IMR-90 (cell line): ENCODE measurements at places on chromosomes 1 and 21. TPM values are rescaled to one million over a fixed set of nuclear protein-coding genes. Genes with fewer than 3 reads are reported as not detected.

SLAMF6 gene
- total RNA-seq: not detected in 2 replicates

SLAMF8 gene
- not detected in 2 replicates for total RNA-seq

PARS2 gene
- total RNA-seq: 6.1 and 6.3 TPM in 2 replicates

FMN2 gene
- total RNA-seq: 35.8 and 50.0 TPM in 2 replicates

LIPI gene
- not detected in 2 replicates for total RNA-seq

GNG5 gene
- 30.8 and 36.4 TPM in 2 replicates for total RNA-seq

CGN gene
- total RNA-seq: 0.28 and 0.36 TPM in 2 replicates

CD247 gene
- not detected in 2 replicates for total RNA-seq

CLDN19 gene
- total RNA-seq: not detected in 2 replicates

INSRR gene
- not detected in 2 replicates for total RNA-seq

ACTN2 gene
- under 0.01 TPM in 2 replicates for total RNA-seq

ATP6V1G3 gene
- not detected in 2 replicates for total RNA-seq

FNBP1L gene
- total RNA-seq: 15.2 and 24.4 TPM in 2 replicates

LCE3D gene
- total RNA-seq: not detected in 2 replicates

PSMB4 gene
- total RNA-seq: 376 and 457 TPM in 2 replicates

PGBD5 gene
- total RNA-seq: 0.18 and 0.28 TPM in 2 replicates

GRCh38 chr1:155200920-155201319, 6.8 kb downstream of the THBS3 start:
- no peaks in the 10 kb centered on the region for H3K27me3 ChIP-seq
- DNase-seq: no peak
- no peaks in the 10 kb centered on the region; the same call in 1 of the 2 replicates for H3K4me1 ChIP-seq
- peaks cover 28% of the 10 kb centered on the region for H3K36me3 ChIP-seq
- H3K27ac ChIP-seq: no peak overlapping the region
- no peak overlapping the region for H3K4me3 ChIP-seq

- no peak overlapping the region for H3K27ac ChIP-seq
- peaks cover 12% of the 10 kb centered on the region for H3K4me1 ChIP-seq
- H3K27me3 ChIP-seq: no peaks in the 10 kb centered on the region
- peak; percentile 80 for DNase-seq
- H3K36me3 ChIP-seq: no peaks in the 10 kb centered on the region
These were observed 122.6 kb upstream of the PPP2R5A start for GRCh38 chr1:212162635-212163034.

GRCh38 chr1:243740255-243740999, 109.6 kb downstream of the AKT3 start:
- peak; percentile 29 for DNase-seq
- H3K27ac ChIP-seq: no peak overlapping the region
- no peaks in the 10 kb centered on the region for H3K36me3 ChIP-seq
- no peaks in the 10 kb centered on the region for H3K27me3 ChIP-seq

- H3K27me3 ChIP-seq: peaks cover 22% of the 10 kb centered on the region
- no peak overlapping the region for H3K27ac ChIP-seq
- no peaks in the 10 kb centered on the region for H3K36me3 ChIP-seq
- DNase-seq: no peak
These were observed 32.4 kb upstream of the CTTNBP2NL start for GRCh38 chr1:112363636-112364035.

DNA sequence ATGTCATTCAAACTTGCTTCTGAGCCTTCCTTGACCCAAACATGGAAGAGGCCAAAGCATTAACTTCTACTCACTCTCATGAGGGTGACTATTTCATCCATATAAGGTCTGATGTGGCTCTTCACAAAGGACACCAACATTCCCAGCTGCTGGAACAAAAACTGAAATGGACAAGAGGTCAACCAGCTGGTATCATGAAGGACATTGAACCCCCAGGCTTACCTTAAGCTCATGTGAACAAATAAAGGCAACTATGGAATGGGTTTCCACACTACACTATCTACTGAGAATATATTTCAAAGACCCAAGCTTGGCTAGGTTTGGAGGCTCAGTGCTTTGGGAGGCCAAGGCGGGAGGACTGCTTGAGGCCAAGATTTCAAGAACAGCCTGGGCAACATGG, 26.9 kb downstream of the ANGPTL7 start:
- H3K27ac ChIP-seq: no peak overlapping the region
- H3K4me3 ChIP-seq: no peak overlapping the region
- no peak for DNase-seq
- H3K27me3 ChIP-seq: no peaks in the 10 kb centered on the region
- H3K36me3 ChIP-seq: peaks cover 49% of the 10 kb centered on the region
- no peaks in the 10 kb centered on the region for H3K4me1 ChIP-seq

DNA sequence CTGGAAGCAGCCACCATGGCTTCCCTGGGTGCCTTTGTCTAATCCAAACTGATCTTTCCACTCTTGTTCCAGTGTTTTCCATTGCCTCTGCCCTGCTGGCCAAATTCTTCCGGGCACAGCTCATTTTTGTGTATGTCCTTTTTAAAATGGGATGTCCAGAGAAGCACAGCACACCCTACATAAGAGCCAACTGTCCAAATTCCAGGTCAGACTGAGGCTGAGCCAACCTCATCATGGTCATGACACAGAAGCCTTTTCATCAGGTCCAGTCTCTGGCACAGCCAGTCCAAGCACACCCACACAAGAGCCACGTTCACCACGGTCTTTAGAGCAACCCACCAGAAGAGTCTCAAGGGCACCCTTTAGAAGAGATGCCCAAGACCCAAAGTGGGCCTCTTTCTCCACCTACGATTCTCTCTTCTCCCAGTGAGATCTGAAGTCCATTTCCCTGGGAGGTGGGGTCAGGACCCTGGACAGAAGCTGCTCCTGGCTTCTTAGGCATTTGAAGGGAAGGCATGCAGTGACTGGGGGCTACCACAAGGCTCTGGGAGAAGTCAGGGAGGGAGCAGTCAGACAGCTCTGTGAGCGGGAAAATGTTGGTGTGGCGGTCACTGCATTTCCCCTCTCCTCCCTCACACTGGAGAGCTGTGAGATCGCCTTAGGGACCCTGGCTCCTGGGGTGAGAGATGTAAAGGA, 53.2 kb downstream of the SYT2 start:
- no peaks in the 10 kb centered on the region for H3K4me1 ChIP-seq
- H3K27me3 ChIP-seq: peaks cover 79% of the 10 kb centered on the region
- peak; percentile 46 for DNase-seq
- no peak overlapping the region for H3K4me3 ChIP-seq
- no peak overlapping the region for H3K27ac ChIP-seq
- H3K36me3 ChIP-seq: no peaks in the 10 kb centered on the region

DNA sequence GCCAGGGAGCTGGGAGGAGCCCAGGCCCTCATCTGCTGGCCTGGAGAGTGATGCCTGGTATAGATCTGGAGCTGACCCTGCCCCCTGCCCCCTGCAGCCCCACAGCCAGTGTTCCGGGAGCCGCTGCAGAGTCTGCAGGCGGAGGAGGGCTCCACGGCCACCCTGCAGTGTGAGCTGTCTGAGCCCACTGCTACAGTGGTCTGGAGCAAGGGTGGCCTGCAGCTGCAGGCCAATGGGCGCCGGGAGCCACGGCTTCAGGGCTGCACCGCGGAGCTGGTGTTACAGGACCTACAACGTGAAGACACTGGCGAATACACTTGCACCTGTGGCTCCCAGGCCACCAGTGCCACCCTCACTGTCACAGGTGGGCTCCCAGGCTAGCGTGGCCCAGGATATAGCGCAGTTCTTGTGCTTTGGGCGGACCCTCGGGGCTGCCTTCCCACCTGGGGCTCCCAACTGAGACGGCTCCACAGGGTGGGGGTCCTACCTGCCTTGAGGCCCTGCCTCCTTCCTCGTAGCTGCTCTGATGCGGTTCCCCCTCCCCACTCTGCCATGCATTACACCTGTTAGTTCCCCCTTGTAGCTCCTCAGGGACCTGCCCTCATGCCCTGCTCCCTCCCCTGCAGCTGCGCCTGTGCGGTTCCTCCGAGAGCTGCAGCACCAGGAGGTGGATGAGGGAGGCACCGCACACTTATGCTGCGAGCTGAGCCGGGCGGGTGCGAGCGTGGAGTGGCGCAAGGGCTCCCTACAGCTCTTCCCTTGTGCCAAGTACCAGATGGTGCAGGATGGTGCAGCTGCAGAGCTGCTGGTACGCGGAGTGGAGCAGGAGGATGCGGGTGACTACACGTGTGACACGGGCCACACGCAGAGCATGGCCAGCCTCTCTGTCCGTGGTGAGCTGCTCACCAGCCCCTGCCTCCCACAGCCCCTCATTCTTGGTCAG, 98.7 kb downstream of the OBSCN start:
- H3K27me3 ChIP-seq: no peaks in the 10 kb centered on the region
- H3K36me3 ChIP-seq: peaks cover 13% of the 10 kb centered on the region; the same call in 1 of the 2 replicates
- H3K4me1 ChIP-seq: no peaks in the 10 kb centered on the region
- no peak overlapping the region for H3K27ac ChIP-seq
- no peak overlapping the region for H3K4me3 ChIP-seq

GRCh38 chr1:24555591-24556413, at the start of gene NCMAP:
NCMAP (plus strand) TSS chr1:24556087; CDS start chr1:24595431, 39,344 bp downstream.
- H3K36me3 ChIP-seq: no peaks in the 10 kb centered on the region
- no peak for DNase-seq
- no peak within 1 kb of the TSS for H3K4me3 ChIP-seq
- H3K4me1 ChIP-seq: no peaks in the 10 kb centered on the region; the same call in 1 of the 2 replicates
- peaks cover 50% of the 10 kb centered on the region for H3K27me3 ChIP-seq

- no peaks in the 10 kb centered on the region for H3K27me3 ChIP-seq
- H3K4me1 ChIP-seq: no peaks in the 10 kb centered on the region
- H3K4me3 ChIP-seq: no peak overlapping the region
- DNase-seq: peak; percentile 60
- H3K36me3 ChIP-seq: no peaks in the 10 kb centered on the region
- H3K27ac ChIP-seq: no peak overlapping the region
These were observed 229.7 kb upstream of the CACYBP start for GRCh38 chr1:174769961-174770549.

- peak overlapping the region; percentile 38; the same call in 1 of the 2 replicates for H3K27ac ChIP-seq
- peak; percentile 13 for DNase-seq
- H3K4me1 ChIP-seq: peaks cover 7% of the 10 kb centered on the region; the same call in 1 of the 2 replicates
- no peaks in the 10 kb centered on the region for H3K27me3 ChIP-seq
These were observed 618 bp downstream of the TRAPPC10 start for GRCh38 chr21:44012474-44013379.

GRCh38 chr1:213103377-213104306, 52.6 kb downstream of the RPS6KC1 start:
- H3K4me3 ChIP-seq: no peak overlapping the region
- no peaks in the 10 kb centered on the region for H3K27me3 ChIP-seq
- H3K36me3 ChIP-seq: peaks cover 2% of the 10 kb centered on the region; the same call in 1 of the 2 replicates
- no peak for DNase-seq
- H3K27ac ChIP-seq: no peak overlapping the region

DNA sequence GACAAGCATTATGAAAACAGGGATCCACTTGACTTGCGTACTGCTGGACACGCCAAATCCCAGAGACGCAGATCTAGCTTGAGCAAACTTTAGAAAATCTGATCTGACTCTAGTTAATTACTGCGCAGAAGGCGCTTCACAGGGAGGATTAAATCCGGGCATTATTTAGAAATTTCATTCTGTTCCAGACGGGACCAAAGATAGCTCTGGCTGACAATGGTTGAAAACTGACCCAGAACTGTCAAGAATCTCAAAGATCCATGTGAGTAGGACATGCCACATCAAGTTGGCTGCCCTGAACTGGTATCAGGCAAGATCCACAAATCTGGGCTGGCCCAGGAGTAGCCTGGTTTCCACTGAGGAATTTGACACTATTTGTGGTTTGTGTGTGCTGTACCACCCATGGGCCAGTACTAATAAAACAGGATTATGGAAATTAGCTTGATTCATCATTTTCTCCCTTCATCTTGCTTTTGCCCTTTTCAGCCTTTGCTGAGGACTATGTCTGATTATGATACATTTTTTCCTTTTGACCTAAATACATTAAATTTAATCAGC, 171.0 kb downstream of the VAV3 start:
- no peaks in the 10 kb centered on the region for H3K27me3 ChIP-seq
- no peaks in the 10 kb centered on the region for H3K4me1 ChIP-seq
- no peak for DNase-seq
- H3K27ac ChIP-seq: no peak overlapping the region

GRCh38 chr1:48526008-48526710, 54.2 kb upstream of the SPATA6 start:
- no peaks in the 10 kb centered on the region for H3K36me3 ChIP-seq
- no peaks in the 10 kb centered on the region for H3K27me3 ChIP-seq
- peak overlapping the region; percentile 41; the same call in 1 of the 2 replicates for H3K27ac ChIP-seq
- H3K4me3 ChIP-seq: no peak overlapping the region

GRCh38 chr1:178275553-178275952, 181.6 kb downstream of the RASAL2 start:
- H3K27ac ChIP-seq: no peak overlapping the region
- no peaks in the 10 kb centered on the region for H3K27me3 ChIP-seq
- H3K4me3 ChIP-seq: no peak overlapping the region
- peak; percentile 37 for DNase-seq
- H3K4me1 ChIP-seq: peaks cover 9% of the 10 kb centered on the region
- no peaks in the 10 kb centered on the region for H3K36me3 ChIP-seq

GRCh38 chr1:230940848-230941247, 37.8 kb downstream of the TTC13 start:
- DNase-seq: peak; percentile 65
- peaks cover 7% of the 10 kb centered on the region for H3K4me1 ChIP-seq
- H3K36me3 ChIP-seq: 0 out of 2 replicates have a peak, but pooled peaks cover 2% of the 10 kb centered on the region
- H3K27me3 ChIP-seq: no peaks in the 10 kb centered on the region

DNA sequence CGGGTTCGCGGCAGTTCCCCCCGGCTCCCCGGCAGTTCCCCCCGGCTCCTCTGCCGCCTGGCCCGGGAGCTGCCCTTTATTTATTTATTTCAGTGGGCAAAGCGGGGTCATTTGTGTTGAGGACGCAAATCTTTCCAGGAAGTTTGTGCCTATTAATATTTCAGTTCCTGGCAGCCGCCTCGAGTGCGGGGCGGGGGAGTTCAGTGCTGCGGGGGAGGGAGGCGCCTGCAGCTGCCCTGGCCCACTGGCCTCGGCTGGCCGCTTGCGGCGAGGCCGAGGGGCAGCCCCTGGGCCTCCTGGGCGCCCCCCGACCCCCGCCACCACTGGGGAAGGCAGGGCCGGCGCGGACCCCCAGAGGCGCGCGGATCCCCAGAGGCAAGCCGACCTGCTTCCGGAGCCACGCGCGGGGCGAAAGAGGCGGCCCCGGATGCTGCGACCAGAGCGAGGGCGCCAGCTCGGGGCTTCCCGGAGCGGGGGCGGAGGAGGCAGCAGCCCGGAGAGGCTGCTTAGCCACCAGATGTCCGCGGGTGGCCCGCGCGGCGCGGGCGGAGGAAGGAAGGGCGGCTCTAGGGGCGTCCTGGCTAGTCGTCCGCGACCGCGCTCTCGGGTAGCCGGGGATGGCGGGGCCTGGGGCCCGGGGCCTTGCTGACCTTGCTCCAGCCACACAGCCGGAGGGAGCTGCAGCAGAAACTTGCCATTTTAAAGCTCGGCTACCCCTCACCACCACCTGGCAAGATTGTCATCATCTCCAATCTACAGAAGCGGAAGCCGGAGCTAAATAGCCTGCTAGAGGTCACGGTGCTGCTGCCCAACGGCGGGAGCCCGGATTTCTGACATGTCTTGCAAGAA, 48.0 kb downstream of the H3-3A start:
- no peaks in the 10 kb centered on the region for H3K27me3 ChIP-seq
- no peaks in the 10 kb centered on the region for H3K36me3 ChIP-seq
- peak overlapping the region; percentile 69 for H3K27ac ChIP-seq
- DNase-seq: peak; percentile 58

DNA sequence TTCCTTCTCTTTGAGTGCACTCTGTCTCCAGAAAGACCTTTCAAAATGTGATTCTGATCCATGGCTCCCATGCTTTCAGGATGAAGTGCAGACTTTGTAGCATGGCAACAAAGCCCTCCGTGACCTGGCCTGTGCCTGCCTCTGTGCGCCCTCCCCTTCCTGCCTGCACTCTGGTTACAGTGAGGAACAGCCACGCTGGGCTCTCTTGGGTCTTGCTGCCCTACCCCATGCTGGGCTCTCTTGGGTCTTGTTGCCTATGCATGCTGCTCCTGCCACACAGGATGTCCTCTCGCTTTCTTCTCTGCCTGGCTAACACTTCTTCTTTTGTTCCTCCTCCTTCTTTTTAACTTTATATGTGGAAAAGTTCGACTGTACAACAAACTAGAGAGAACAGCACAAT, 28.0 kb downstream of the LMOD1 start:
- H3K27me3 ChIP-seq: no peaks in the 10 kb centered on the region
- H3K4me1 ChIP-seq: peaks cover 34% of the 10 kb centered on the region
- H3K27ac ChIP-seq: peak overlapping the region; percentile 97
- H3K36me3 ChIP-seq: peaks cover 17% of the 10 kb centered on the region
- H3K4me3 ChIP-seq: no peak overlapping the region
